ENCODE measurements at places on chromosomes 5 and 9. TPM values are rescaled to one million over a fixed set of nuclear protein-coding genes. Genes with fewer than 3 reads are reported as not detected.

ADRB2 gene
- 1.6 TPM for total RNA-seq

GRCh38 chr5:126912616-126913200, 117.7 kb downstream of the MARCHF3 start:
- no peaks in the 10 kb centered on the region for H3K36me3 ChIP-seq
- DNase-seq: no peak
- H3K4me1 ChIP-seq: no peaks in the 10 kb centered on the region
- H3K27ac ChIP-seq: no peak overlapping the region

DNA sequence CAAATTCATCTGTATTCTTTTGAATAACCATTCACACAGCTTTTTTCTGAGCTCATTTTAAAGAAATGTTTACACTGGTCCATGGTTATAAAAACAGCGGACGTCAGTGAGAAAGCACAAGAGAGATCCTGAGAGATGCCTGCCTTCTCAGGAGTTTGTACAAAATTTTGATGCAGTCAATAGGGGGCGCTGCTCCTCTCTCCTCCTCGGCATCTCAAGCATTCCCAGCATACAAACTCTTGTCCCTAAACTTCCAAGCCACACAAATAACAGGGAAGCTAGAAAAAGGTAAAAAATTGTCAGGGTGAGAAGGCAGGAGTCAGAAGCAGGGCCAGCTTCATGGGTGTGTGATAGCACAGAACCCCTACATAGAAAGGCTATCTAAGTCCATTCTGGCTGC, 11.2 kb upstream of the CCDC152 start:
- H3K4me3 ChIP-seq: no peak overlapping the region
- DNase-seq: no peak
- H3K36me3 ChIP-seq: no peaks in the 10 kb centered on the region

DNA sequence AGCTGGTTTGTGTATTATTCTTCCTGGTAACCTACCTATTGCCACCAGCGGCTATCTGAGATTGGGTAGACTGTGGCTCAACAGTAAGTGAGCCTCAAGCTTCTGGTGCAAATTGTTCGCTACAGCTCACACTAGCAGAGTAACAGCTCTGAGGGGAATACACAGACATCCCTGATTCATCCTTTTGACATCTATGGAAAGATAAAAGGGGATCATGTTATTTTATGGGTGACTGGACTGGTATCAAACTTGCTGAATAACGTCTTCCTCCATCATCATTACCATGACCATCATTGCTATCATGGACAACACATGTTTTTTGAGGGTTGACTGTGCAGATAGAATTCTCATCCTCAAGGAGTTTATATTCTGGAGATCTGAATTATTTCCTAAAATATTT, 129.6 kb downstream of the PIK3R1 start:
- H3K4me1 ChIP-seq: peaks cover 6% of the 10 kb centered on the region
- no peaks in the 10 kb centered on the region for H3K36me3 ChIP-seq
- DNase-seq: no peak
- H3K27me3 ChIP-seq: no peaks in the 10 kb centered on the region
- no peak overlapping the region for H3K4me3 ChIP-seq

RASEF gene
- total RNA-seq: not detected

WDR31 gene
- total RNA-seq: 0.22 TPM

DNA sequence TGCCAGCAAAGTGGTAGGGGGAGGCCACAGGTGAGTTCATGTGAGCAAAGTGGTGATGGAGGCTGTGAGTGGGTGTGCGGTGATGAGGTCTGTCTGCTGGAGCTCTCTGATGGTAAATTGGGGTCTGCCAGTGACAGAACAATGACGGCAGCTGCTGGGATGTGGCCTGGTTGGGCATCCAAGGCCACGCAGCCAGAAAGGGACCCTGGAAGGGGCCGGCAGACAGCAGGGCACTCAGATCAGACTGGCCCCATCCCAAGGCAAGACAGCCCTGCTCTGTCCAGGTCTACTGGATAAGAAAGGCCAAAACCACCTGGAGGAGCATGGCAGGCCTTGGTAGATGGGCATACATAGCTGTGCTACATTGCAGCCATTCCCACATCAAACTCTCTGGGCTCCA, 412.9 kb upstream of the RGMB start:
- H3K36me3 ChIP-seq: no peaks in the 10 kb centered on the region
- no peaks in the 10 kb centered on the region for H3K27me3 ChIP-seq
- DNase-seq: no peak
- H3K4me1 ChIP-seq: no peaks in the 10 kb centered on the region

SPINK6 gene
- total RNA-seq: not detected

- H3K4me1 ChIP-seq: no peaks in the 10 kb centered on the region
- H3K4me3 ChIP-seq: no peak overlapping the region
- H3K27ac ChIP-seq: no peak overlapping the region
- no peaks in the 10 kb centered on the region for H3K36me3 ChIP-seq
- DNase-seq: no peak
These were observed 261.0 kb upstream of the GRIN3A start for GRCh38 chr9:101999441-101999840.

C9 gene
- total RNA-seq: not detected

GRCh38 chr9:124452841-124453585, 2.8 kb downstream of the ADGRD2 start:
- DNase-seq: no peak
- H3K4me3 ChIP-seq: no peak overlapping the region
- H3K27ac ChIP-seq: no peak overlapping the region

GRCh38 chr5:15914638-15915037, 265.0 kb downstream of the MARCHF11 start:
- H3K36me3 ChIP-seq: no peaks in the 10 kb centered on the region
- DNase-seq: no peak
- no peaks in the 10 kb centered on the region for H3K4me1 ChIP-seq

ELAVL2 gene
- not detected for total RNA-seq

Data from CD4-positive, alpha-beta T cell (primary cell).